ENCODE measurements at places on chromosomes 12 and 14.

DNA sequence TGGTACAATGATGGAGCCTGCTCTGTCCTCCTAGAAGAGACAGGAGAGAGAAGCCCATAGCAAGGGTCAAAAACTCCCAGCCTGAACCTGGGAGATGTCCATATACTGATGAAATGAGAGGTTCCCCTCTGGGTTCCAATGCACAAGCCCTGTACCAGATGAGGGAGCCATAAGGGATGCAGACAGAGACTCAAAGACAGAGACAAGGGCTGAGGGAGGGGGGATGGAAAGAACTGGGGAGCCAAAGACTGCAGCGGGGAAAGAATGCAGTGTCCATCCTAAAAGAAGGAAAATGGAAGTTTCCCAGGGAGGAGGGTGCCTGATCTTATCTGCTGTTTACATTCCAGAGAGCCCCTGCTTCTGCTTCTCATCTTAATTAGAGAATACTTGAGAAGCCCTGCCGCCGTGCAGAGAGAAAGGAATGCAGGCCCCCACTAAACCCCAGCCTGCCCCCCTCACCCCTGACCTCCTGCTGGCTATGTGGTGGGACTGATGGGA, 27.7 kb downstream of the KRT18 start:
- no peak for DNase-seq

GRCh38 chr12:17540921-17541320, 549.1 kb downstream of the RERGL start:
- no peak for DNase-seq

GRCh38 chr12:89695100-89695499, 13.5 kb downstream of the ATP2B1 start:
- DNase-seq, result no peak

DNA sequence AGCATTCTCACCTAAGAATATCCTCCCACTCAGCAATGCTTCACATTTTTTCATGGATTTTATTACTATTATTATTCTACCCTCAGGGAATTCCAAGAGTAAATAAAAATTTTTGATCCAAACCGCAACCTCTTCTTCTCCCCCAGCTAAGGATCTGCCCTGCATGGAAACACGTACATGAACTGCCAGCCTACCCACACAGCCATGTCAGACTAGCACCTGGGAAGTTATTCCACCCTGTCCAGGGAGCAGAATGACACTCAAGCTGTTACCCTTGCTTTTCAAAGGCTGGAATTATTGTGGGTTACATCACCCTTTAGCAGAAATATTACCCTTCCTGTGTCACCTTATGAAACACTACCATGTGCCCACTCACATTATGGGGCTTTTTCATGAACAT, 227.3 kb upstream of the USP15 start:
- no peak for DNase-seq

DNA sequence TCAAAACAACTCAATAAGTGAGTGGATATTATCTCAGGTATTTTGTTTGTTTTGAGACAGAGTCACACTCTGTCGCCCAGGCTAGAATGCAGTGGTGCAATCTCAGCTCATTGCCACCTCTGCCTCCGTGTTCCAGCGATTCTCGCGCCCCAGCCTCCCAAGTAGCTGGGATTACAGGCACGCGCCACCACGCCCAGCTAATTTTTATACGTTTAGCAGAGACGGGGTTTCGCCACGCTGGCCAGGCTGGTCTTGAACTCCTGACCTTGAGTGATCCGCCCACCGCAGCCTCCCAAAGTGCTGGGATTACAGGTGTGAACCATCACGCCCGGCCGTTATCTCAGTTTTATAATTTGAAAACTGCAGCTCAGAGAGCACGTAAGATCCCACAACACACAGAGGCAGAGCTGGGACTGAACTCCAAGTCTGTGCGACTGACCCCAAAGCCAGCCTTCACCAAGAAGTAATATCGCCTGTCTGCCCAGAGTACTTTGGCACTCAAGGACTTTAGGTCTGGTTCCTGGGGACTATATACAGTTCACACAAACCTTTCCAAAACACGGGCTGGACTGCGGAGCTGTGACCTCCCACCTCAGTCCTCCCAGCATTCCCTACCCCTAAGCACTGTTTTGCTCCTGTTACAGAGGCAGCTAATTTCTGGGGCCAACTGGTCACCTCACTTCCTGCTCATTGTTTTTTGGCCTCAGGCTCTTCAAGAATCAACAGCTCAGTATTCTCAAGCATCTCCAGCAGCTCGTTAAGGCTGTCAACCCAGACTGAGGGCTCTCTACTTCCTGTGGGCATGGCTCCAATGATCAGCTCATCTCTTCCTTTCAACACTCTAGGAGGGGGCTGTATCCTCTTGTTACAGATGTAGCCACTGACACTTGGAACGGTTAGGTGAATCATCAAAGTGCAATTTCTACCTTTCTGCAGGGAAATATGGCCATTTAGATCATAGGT, 22.5 kb downstream of the TESC start:
- no peak for DNase-seq

DNA sequence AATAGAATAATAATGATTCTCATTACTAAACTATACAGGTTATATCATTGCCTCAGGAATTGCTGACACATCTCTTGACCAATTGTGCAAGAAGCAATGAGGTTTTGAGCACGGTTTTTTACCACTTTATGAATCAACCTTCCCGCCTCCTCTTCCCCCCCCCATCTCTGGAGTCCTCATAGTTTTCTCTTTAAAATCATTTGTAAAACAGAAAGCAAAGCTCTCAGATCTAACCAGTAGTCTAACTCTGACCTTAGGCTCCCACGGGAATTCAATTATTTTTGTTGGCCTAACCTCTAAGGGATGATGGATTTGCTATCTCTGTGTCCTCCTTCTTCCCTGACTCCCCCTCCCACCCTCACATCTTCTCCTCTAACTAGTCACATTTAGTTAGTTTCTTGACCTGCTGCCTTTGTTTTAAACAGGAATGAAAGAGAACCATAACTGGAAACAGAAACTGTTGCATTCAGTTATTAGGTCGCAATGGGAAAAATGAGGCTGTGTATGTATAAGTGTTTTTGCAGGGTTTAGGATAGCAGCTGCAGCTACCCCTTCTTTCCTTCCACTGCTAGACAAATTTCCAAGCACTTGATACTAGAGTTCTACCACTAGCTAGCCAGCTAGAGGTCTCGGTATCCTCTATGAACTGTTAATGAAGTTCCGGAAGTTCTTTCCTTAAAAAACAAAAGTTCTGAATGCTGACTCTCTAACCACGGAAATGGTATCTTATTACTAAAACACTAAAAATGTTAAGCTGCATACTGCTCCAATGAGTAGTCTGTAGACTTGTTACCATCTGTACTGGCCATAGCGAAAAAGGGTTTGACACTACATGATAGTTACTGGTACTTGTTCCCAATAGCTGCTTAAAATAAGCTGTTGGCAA, 65.4 kb downstream of the TAOK3 start:
- DNase-seq, result no peak

GRCh38 chr12:106418970-106419369, 61.4 kb downstream of the POLR3B start:
- no peak for DNase-seq

GRCh38 chr12:93323625-93324329, 53.9 kb upstream of the NUDT4 start:
- no peak for DNase-seq

DNA sequence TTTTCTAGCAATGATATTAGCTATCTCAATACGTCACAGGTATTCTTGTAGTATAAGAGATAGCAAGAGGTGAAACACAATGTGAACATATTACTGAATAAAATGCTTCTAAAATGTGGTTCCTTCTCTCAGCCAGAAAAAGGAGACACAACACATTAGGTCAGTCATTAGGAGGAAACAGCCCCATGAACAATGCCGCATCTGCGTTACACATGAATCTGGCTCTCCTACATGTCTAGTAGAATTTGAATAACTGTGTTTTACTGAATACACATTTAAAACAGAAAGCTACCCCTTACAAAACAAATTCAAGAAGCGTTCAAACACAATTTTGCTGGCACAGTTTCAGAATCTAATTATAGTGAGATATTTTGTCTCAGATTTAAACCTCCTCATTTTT, 51.6 kb downstream of the EFCAB11 start:
- no peak for DNase-seq

DNA sequence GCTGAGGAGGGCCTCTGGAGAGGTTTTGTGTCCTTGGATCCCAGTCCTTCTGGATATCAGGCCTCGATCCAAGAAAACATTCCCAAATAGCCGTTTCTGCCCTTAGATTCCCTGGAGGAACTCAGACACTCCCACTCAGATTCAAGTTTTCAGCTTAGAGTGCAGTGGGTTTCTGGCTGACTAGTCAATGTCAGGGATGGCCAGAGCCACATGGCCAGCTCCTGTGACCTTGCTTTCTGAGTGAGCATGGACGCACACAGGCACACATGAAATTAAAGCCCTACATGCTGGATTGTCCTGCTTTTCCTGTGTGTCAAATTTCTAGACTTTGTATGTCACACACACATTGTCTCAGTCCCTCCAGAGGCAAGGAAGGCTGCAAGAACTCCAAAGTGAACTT, 86.2 kb downstream of the TNFAIP2 start:
- no peak for DNase-seq

DNA sequence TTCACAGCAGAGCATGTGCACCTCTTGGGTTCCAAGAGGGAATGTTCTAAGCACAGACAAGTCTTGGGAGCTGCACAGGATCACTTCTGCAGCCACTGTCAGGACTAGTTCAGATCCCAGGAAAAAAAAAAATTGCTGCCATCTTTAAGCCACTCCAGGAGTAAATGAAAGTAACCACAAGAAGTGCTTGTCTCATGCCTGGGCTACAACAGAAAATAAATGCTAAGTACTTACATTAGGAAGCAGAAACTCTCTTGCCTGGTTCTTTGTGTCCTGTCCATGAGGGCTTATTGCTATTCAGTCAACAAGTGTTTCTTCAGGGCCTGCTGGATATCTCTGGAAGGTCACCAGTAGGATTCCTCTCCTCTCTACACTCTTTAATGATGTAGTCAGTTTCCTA, 176.1 kb downstream of the KTN1 start:
- no peak for DNase-seq

DNA sequence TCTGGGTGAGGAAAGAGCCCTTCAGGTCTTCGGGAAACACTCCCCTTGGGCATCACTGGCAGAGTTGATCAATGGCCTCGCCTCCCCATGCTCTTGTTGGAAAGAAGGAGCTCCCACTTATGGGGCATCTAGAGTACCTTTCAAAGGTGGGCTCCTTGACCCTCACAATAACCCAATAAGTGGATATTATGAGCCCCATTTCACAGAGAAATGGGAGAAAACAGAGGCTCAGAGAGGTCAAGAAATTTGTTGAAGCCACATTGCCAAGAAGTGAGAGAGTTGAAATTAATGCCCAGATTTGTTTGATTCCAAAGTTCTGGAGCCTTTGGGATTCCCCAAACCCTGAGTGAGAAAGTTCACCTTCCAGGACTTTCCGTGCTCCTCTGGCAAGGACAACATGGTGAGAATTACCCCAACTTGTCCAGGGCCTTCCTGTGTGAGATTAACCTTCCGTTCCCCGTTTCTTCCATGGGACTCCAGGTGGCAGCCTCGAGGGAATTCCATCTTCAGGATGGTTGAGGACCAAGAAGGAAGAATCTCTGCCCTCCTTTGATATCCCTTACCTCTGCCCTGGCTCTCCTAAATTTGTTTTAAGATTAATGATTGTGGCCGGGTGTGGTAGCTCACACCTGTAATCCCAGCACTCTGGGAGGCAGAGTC, 7.5 kb upstream of the CHD4 start:
- DNase-seq, result no peak

DNA sequence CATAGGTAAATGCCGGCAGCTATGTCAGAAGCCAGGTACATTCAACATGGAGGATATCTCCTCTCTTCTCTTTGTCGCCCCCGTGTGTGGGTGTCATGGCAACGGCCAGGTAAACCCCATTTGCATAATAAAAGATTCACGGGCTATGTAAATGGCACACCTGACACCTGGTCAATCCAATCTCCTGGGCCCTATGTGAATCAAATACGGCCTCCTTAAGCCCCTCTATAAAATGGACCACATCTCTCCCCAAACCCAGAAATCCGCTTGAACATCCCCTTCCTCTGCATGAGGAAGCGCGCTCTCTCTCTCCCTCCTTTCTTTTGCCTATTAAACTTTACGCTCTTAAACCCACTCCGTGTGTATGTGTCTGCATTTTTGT, 363.7 kb downstream of the SOX5 start:
- no peak for DNase-seq

DNA sequence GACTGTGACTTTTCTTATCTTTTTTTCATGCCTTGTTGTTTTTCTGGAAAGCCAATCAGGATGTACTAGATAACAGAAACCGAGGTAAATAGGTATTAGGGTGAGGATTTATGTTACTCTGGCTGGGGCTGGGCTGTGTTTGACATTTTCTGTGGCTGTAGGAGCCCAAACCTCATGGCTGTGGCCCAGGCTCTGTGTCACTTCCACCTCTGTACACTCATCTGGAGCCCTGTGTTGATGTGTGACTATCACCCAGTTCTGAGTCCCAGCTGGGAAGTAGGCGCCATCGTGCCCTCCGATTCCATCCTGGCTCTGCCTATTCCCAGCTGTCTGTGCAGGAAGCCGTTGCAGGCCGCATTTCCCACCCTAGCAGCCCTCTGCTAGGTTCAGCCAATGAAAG, 1.6 kb upstream of the HHIPL1 start:
- no peak for DNase-seq

- DNase-seq, result no peak
These were observed 48.2 kb downstream of the KCNC2 start for GRCh38 chr12:75161488-75161887.

- DNase-seq, result no peak
These were observed 190.2 kb downstream of the FSCB start for GRCh38 chr14:44316647-44317440.

- DNase-seq, result no peak
These were observed 9.3 kb downstream of the EIF5 start for GRCh38 chr14:103343164-103343879.

DNA sequence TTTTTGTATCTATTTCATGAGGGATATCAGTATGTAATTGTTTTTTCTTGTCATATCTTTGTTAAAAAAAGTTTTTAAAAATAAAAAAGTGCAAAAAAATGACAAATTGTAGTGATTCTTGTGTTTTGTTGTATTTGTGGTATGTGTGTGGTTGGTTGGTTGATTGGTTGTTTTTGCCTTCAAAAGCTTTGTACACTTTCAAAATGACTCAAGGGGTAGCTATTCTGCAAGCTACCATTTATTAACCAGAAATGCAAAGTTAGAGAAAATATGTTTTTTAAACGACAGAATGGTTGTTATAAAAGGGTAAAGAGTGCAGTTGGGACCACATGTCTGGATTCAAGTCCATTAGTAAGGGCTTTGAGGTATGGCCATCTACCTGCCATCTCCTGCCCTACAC, 119.3 kb downstream of the SLC35F4 start:
- no peak for DNase-seq

DNA sequence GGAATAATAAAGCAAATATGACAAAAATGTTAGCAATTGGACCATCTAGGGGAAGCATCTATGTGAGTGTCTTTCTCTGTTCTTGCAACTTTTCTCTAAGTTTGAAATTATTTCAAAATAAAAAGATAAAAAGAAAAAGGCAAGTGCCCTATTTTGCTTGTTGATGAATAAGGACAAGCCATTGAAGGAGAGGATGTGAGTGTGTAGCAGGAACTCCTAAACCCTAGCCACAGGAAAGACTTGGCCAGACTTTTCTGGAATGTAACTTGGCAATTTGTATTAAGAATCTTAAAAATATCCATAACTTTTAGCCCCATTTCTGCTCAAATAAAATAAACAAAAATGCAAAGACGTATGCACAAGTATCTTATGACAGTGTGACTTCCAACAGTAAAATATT, 279.4 kb downstream of the CACNA1C start:
- DNase-seq, result no peak
